ENCODE measurements at places on chromosomes 2 and 18.

- DNase-seq = no peak
These were observed 92.7 kb upstream of the CD302 start for GRCh38 chr2:159890551-159891266.

DNA sequence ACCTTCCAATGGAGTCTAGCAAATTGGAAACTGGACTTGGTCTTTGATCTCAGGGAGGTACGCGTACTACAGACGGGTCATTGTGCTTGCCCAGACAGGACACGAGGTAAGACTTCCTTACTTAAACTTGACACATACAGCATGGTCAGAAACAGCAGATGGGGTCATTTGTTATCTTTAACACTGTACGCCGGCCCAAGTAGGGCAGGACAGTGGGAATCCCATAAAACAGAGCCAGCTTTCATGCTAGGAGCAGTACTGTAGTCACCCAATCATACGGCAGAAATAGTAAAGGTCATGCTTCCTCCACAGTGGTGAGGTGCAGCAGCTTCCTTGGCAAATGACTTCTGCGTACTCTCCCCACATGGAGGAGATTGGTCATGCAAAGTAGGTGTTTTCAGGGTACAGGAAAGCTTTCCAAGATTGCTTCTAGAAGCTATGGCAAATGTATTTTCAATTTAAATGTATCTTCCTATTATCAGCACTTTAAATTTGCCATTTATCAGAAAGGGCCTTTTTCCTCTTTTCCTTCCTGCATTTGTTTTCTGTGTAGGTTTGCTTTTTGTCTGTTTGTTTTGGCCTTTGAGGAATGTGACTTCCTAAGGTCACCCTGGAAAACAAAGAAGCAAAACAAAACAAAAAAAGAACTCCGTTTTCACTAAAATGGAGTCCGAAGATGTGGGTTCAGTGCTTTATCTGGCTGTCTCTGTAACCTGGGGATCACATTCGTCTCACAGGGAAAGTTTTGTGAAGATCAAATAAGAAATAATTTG lies 74.0 kb upstream of the DSG1 start:
- DNase-seq = no peak

DNA sequence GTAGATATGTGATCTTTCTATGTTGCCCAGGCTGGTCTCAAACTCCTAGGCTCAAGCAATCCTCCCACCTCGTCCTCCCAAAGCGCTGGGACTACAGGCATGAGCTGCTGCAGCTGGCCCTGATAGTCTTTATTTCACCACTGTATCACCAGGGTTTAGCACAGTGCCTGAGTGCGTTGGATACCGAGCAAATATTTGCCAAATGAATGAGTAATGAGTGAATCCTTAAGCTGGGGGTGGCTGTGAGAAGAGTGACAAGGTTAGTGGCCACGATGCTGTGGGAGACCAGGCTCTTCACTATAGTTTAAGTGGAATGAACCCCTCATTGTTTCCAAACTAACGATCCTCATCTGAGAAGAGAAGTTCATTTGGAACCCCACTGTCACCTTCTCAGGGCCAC lies 60.8 kb upstream of the FAM136A start:
- no peak for DNase-seq

- DNase-seq = no peak
These were observed 99.5 kb downstream of the MAIP1 start for GRCh38 chr2:200054681-200055468.

DNA sequence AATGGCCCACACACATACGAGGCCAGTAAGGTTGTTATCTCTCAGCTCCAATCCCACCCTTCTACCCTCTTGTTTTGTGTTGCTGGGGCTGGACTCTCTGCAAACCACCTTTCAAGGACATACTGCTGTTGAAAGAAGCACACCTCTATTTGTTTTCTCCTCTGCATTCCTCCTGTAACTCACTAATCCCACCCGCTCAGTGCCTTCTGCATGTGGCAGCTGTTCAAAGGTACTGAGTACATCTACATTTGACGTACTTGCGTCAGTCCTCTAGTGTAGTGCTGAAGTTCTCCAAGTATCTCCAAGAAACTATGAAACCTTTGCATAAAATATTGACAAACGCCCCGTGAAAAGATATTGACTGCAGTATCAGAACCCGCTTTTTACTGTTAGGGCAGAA lies 310.6 kb downstream of the AFF3 start:
- no peak for DNase-seq

DNA sequence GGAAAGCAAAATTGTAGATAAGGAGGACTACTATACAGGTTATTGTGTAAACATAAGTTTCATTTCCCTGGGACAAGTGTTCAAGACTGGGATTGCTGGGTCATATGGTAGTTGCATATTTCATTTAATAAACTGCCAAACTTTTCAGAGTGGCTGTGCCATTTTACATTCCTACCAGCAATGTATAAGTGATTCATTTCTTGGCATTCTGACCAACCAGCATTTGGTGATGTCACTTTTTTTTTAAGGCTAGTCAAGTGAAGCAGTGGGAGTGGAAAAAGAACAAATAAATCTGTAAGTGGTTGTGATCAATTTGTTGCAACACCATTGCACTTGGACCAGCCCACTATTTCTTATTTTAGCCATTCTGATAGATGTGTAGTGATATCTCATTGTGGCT lies 5.2 kb upstream of the CHCHD5 start:
- DNase-seq = no peak

- no peak for DNase-seq
These were observed 258.1 kb downstream of the ALK start for GRCh38 chr2:29663268-29663667.
